Large intestine (tissue), 12 donors: ENCODE measurements at places on chromosomes 7 and 10. TPM values are rescaled to one million over a fixed set of nuclear protein-coding genes. Genes with fewer than 3 reads are reported as not detected.

GRCh38 chr10:102167861-102168260 is 15.7 kb downstream of the NOLC1 start:
- DNase-seq = no peak
- no peaks in the 10 kb centered on the region for H3K27me3 ChIP-seq
- peaks cover 10% of the 10 kb centered on the region for H3K36me3 ChIP-seq

MMRN2 gene
- polyA plus RNA-seq = 7.2 TPM

DNA sequence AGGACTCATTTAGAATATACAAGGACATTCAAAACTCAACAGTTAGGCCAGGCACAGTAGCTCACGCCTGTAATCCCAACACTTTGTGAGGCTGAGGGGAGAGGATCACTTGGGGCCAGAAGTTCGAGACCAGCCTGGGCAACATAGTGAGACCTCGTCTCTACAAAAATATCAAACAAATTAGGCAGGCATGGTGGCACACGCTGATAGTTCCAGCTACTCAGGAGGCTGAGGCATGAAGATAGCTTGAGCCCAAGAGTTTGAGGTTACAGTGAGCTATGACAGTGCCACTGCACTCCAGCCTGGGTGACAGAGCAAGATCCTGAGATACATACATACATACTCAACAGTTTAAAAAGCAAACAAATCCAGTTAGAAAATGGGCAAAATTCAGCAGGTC is 44.9 kb downstream of the GNA12 start:
- H3K27ac ChIP-seq = no peak overlapping the region
- no peaks in the 10 kb centered on the region for H3K27me3 ChIP-seq
- H3K4me3 ChIP-seq = no peak overlapping the region
- no peak for DNase-seq

GRCh38 chr10:44511166-44511565 is 126.3 kb upstream of the CXCL12 start:
- no peak overlapping the region for H3K4me3 ChIP-seq
- H3K27me3 ChIP-seq = no peaks in the 10 kb centered on the region
- H3K4me1 ChIP-seq = no peaks in the 10 kb centered on the region
- no peak for DNase-seq
- no peak overlapping the region for H3K27ac ChIP-seq

ADAM22 gene
- polyA plus RNA-seq = 5.9 TPM

CPXM2 gene
- 63.9 TPM for polyA plus RNA-seq

GRCh38 chr7:50557099-50557498 is 8.1 kb downstream of the DDC start:
- peak overlapping the region; percentile 82 for H3K27ac ChIP-seq
- H3K36me3 ChIP-seq = peaks cover 9% of the 10 kb centered on the region
- no peak overlapping the region for H3K4me3 ChIP-seq
- peaks cover 85% of the 10 kb centered on the region for H3K4me1 ChIP-seq

CLRN3 gene
- polyA plus RNA-seq = 121 TPM

- H3K27ac ChIP-seq = no peak overlapping the region
- no peak for DNase-seq
- H3K27me3 ChIP-seq = no peaks in the 10 kb centered on the region
- H3K36me3 ChIP-seq = no peaks in the 10 kb centered on the region
- peaks cover 12% of the 10 kb centered on the region for H3K4me1 ChIP-seq
- no peak overlapping the region for H3K4me3 ChIP-seq
Measured at GRCh38 chr10:15352836-15353235, 18.3 kb downstream of the FAM171A1 start.

- H3K4me3 ChIP-seq = no peak overlapping the region
- no peak overlapping the region for H3K27ac ChIP-seq
- no peaks in the 10 kb centered on the region for H3K4me1 ChIP-seq
- DNase-seq = no peak
- H3K27me3 ChIP-seq = peaks cover 20% of the 10 kb centered on the region
- H3K36me3 ChIP-seq = no peaks in the 10 kb centered on the region
Measured at GRCh38 chr10:132972149-132972985, 30.0 kb upstream of the CFAP46 start.

GRCh38 chr10:72186258-72186981 is 29.4 kb upstream of the ANAPC16 start:
- no peaks in the 10 kb centered on the region for H3K4me1 ChIP-seq
- no peaks in the 10 kb centered on the region for H3K27me3 ChIP-seq
- H3K36me3 ChIP-seq = peaks cover 5% of the 10 kb centered on the region

DNA sequence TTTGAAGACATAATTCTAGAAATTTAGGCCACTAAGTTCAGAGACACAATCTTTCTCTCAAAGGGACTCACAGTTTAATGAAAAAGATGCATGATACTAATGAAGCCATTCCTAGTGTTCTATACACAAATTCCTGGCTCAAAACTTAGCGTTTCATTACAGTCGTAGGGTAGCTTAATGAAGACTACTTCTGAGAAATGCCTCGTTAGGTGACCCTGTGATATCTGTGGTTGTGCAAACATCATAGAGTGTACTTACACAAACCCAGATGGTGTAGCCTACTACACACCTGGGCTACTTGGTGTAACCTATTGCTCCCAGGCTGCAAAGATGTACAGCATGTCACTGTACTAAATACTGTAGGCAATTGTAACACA is 488 bp upstream of the CHCHD3 start:
- peak overlapping the region; percentile 99 for H3K4me3 ChIP-seq
- no peak overlapping the region for H3K27ac ChIP-seq
- DNase-seq = no peak
- no peaks in the 10 kb centered on the region for H3K27me3 ChIP-seq
- H3K4me1 ChIP-seq = no peaks in the 10 kb centered on the region

DNA sequence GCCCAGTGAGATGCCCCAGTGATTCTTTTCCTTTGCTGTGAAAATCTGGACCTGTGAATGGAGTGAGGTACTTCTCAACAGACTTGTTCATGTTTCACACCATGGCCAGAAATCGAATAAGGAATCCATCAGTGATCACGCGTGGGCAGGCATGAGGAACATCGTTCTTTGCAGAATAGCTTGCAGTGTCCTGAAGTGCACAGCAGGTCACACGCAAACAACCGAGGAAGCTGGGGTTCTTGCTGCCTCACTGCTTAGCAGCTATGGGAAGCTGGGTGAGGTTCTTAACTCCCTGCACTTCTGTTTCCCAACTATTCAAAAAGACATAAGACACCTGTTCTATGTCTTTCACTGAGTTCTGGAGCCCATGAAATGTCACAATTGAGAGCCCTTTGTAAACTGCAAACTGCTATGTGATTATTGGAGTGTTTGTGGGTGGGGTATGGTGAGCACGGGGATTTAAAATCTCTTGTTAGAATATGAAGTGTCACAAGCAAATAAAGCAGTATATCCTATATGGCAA is 253.4 kb downstream of the KIAA1217 start:
- H3K27ac ChIP-seq = no peak overlapping the region
- peaks cover 28% of the 10 kb centered on the region for H3K4me1 ChIP-seq
- no peaks in the 10 kb centered on the region for H3K27me3 ChIP-seq
- H3K4me3 ChIP-seq = no peak overlapping the region
- peaks cover 4% of the 10 kb centered on the region for H3K36me3 ChIP-seq

OPALIN gene
- not detected for polyA plus RNA-seq

LIPM gene
- polyA plus RNA-seq = 0.04 TPM

DNA sequence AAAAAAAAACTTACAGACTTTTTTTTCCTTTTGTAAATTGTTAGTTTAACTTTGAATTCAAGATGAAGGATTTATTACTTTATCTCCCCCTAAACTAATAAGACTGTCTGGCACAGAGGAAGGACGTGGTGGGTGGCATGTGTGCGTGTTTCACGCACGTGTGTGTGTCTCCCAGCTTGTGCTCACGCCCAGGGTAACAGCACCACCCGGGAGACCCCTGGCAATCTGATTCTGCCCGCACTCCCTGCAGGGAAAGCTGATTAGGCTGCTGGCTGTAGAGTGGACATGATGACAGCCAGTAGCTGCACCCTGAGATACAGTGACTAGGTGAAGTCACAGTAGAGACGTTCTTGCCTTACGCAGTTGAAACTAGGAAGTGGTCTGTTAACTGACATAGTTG is 25.3 kb downstream of the WIPI2 start:
- H3K27me3 ChIP-seq = no peaks in the 10 kb centered on the region
- H3K27ac ChIP-seq = no peak overlapping the region
- H3K4me1 ChIP-seq = no peaks in the 10 kb centered on the region
- DNase-seq = no peak

DNA sequence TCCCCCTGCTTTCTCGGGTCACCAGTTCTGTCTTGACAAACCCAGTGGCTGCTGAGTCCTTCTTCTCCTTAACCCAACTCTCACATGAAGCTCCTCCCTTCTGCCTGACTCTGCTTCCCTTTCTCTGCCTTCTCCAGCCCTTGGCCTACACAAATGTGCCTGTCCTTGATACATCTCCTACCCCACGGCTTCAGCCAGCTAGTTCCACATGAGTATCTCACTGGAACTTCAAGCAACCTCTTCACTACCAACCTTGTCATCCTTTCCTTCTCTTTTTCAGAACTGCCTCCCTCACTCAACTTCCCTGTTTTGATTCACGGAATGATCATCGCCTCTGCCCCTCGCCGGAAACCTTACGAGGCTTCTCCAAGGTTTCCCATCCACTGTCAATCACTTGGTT is 55.9 kb downstream of the PDIA4 start:
- no peaks in the 10 kb centered on the region for H3K36me3 ChIP-seq
- no peak overlapping the region for H3K27ac ChIP-seq
- no peaks in the 10 kb centered on the region for H3K27me3 ChIP-seq

ACTL6B gene
- polyA plus RNA-seq = 2.9 TPM

AKR1D1 gene
- 4.4 TPM for polyA plus RNA-seq

GRCh38 chr10:110803239-110803749 is 68.4 kb upstream of the PDCD4 start:
- H3K36me3 ChIP-seq = no peaks in the 10 kb centered on the region
- H3K27ac ChIP-seq = no peak overlapping the region
- no peak for DNase-seq

DNA sequence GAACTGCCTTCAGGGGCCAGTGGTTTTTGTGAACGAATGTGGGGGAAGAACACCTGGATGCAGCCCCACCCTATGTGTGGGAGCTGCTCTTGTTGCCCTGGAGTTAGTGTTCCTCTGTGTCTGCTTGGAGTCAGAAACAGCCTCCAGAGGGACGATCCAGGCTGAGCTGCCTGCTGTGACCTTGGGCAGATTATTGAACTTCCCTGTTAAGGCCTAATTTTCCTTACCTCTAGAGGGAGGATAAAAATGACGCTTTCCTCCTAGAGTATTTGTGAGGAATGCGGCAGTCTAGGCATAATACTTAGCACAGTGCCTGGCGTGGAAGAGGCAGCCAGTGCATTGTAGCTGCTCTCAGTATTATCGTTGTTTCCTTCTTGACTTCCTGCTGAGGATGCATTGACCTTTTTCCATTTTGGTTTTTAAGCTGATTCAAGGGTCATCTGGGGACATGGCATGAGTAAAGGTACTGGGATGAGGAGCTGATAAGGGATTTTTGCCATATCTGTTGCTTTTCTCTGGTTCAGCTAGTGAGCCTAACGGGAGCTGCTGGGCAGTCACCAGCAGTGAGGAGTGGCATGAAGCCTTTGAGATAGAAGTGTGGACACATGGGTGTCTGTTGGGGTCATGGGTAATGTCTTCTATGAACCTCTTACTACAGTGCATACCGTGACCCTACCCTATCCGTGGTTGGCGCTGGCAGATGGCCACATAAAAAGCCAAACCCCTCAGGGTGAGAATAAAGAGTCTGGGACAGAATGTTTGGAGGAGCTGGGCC is 6.4 kb downstream of the ZFYVE27 start:
- peaks cover 70% of the 10 kb centered on the region for H3K36me3 ChIP-seq
- DNase-seq = no peak
- peaks cover under 1% of the 10 kb centered on the region for H3K4me1 ChIP-seq
- H3K27me3 ChIP-seq = no peaks in the 10 kb centered on the region
- H3K4me3 ChIP-seq = no peak overlapping the region
- no peak overlapping the region for H3K27ac ChIP-seq

GRCh38 chr7:100079024-100079560 is 2.4 kb downstream of the ZNF3 start:
- peak overlapping the region; percentile 98 for H3K4me3 ChIP-seq
- H3K4me1 ChIP-seq = peaks cover 37% of the 10 kb centered on the region
- H3K27ac ChIP-seq = peak overlapping the region; percentile 82

ZNF487 gene
- polyA plus RNA-seq = 9.3 TPM

DNA sequence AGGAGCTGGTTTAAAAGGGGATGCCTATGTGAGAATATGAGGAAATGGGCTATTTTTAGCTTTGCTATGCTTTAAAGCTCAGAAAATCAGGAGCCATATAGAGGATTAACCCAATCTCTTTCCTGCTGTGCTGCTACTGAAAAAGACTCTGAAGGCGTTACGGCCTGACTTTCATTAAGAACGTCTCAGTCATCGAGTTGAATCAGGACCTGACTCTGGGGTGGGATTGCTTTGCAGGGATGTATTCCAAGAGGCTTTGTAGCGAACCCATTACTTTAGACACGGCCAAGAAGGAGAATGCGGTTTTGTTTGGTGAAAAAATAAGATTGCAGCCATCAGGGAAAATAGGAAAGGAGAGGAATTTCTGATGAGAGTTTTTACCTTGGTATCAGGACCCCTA is 426.9 kb downstream of the CCSER2 start:
- H3K4me3 ChIP-seq = no peak overlapping the region
- H3K4me1 ChIP-seq = no peaks in the 10 kb centered on the region
- H3K36me3 ChIP-seq = no peaks in the 10 kb centered on the region
- DNase-seq = no peak
- H3K27me3 ChIP-seq = no peaks in the 10 kb centered on the region

MGAM2 gene
- polyA plus RNA-seq = 53.8 TPM

DNA sequence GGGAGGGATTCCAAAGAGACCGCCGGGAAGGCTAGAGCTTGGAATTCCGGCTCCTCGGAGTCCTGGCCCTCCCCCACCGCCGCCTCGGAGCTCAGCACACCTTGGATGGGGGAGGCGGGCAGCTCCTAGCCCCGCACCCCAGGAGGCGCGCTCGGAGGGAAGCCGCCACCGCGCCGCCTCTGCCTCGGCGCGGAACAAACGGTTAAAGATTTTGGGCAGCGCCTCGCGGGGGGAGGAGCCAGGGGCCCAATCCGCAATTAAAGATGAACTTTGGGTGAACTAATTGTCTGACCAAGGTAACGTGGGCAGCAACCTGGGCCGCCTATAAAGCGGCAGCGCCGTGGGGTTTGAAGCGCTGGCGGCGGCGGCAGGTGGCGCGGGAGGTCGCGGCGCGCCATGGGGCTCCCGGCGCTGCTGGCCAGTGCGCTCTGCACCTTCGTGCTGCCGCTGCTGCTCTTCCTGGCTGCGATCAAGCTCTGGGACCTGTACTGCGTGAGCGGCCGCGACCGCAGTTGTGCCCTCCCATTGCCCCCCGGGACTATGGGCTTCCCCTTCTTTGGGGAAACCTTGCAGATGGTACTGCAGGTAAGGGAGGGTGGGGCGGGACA is at the start of gene CYP26A1:
TSS of gene CYP26A1 (plus strand) at position 355 of the 608 bp plus-strand sequence. CDS start at position 397, 42 bp downstream.
- DNase-seq = no peak
- no peak within 1 kb of the TSS for H3K27ac ChIP-seq
- peaks cover 88% of the 10 kb centered on the region for H3K27me3 ChIP-seq
- peaks cover 23% of the 10 kb centered on the region for H3K4me1 ChIP-seq
- no peaks in the 10 kb centered on the region for H3K36me3 ChIP-seq
- peak within 1 kb of the TSS; percentile 25 for H3K4me3 ChIP-seq

SRGN gene
- 34.5 TPM for polyA plus RNA-seq
